ENCODE measurements at places on chromosomes 2 and 18.

GRCh38 chr2:43006834-43007543, 214.6 kb upstream of the HAAO start:
- no peak for ATAC-seq

DNA sequence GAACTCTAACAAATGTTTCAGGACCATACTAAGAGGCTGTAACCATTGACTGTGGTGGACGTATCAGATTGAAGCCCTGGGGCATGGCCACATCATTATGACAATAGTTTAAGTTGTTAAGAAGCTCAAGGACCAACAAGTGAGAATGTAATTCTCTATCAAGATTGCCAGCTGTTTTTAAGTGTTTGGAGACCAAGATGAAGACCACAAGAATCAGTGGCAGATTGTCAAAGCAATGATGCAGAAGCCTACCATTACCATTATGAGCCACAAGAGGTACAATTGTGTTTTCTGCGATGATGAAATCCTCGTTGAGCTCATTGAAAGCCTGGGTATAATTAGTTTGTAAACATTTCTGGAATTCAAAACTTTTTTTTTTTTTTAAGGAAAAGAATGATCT, 261.1 kb upstream of the ZEB2 start:
- ATAC-seq, result no peak

- ATAC-seq, result no peak
These were observed 35.0 kb upstream of the EVA1A start for GRCh38 chr2:75595541-75596395.

GRCh38 chr18:50154420-50154819, 40.5 kb downstream of the MYO5B start:
- ATAC-seq, result no peak

DNA sequence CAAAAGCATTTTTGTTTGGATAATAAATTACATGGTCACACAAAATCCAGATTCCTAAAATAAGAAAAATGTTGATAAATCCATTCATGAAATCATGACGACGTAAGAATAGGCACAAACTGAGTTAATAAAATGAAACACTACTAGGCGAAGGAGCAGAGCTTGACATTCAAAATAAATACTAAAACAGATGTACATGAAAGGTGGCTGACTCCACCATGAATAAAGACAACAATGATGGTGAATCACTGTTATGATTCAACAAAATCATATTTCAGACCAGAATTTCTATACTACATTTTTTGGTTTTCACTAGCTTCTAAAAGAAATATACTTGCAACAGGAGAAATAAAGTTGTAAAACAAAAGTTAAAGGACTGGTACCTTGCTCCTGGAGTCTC, 122.0 kb upstream of the RNU4ATAC start:
- ATAC-seq, result no peak

GRCh38 chr2:171180229-171180930, 19.7 kb upstream of the TLK1 start:
- ATAC-seq, result peak; percentile 48

- no peak for ATAC-seq
These were observed 22.2 kb downstream of the SKA1 start for GRCh38 chr18:50397023-50397422.

- no peak for ATAC-seq
These were observed 2.6 kb downstream of the CNPPD1 start for GRCh38 chr2:219174146-219174545.

GRCh38 chr18:48061781-48062570, 131.5 kb upstream of the SMAD2 start:
- ATAC-seq, result no peak

GRCh38 chr2:74856004-74856578, 22.2 kb downstream of the HK2 start:
- ATAC-seq, result no peak

DNA sequence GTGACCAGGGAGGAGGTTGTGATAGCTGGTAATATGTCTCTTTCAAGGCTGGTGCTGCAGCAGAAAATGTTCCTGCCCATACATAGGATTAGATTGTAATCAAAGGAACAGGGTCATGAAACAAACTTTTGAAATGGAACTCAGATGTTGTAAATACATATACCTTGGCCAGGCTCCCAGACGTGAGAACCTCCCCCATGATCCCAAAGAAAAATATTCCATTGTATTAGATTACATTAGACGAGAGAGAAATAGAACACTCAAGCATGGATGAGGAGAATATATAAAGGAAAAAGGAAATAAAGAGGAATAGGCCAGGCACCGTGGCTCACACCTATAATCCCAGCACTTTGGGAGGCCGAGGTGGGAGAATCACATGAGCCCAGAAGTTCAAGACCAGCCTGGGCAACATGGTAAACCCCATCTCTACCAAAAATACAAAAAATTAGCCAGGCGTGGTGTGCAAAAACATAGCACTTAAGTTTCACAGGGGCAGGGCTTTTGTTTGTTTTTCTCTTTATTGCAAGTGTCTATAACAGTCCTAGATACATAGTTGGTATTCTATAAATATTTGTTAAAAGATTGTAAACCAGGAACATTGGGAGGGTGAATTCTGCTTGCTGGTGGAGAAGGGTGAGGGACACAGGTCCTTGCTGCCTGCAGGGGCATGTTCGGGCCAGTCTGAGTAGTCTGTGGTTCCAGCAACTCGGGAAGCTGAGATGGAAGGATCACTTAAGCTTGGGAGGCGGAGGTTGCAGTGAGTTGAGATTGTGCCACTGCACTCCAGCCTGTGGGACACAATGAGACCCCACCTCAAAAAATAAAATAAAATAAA, 52.8 kb downstream of the RPL37A start:
- ATAC-seq, result no peak

DNA sequence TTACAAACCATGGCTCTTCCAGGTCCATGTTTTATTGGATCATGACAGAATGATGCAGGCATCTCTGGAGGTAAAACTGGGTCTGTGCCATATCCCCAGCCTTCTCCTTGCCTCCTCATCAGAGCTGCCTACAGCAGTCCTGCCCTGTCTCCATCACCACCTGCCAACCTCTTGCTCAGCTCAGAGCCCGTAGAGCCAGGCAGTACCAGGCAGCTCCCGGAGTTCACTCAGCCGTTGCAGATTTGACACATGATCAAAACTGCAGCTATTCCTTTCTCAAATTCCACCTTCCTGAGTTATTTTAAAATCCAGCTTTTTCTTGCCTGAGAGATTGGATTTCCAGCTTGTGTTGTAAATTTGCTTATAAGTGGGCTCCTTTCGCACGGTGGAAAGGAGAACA, 218.2 kb upstream of the CELF4 start:
- ATAC-seq, result no peak

GRCh38 chr2:236600892-236601291, 31.3 kb downstream of the ACKR3 start:
- ATAC-seq, result no peak

- ATAC-seq, result no peak
These were observed 353.2 kb upstream of the CWC22 start for GRCh38 chr2:180360283-180360618.

- no peak for ATAC-seq
These were observed 1364.9 kb upstream of the NRXN1 start for GRCh38 chr2:52396836-52397235.

DNA sequence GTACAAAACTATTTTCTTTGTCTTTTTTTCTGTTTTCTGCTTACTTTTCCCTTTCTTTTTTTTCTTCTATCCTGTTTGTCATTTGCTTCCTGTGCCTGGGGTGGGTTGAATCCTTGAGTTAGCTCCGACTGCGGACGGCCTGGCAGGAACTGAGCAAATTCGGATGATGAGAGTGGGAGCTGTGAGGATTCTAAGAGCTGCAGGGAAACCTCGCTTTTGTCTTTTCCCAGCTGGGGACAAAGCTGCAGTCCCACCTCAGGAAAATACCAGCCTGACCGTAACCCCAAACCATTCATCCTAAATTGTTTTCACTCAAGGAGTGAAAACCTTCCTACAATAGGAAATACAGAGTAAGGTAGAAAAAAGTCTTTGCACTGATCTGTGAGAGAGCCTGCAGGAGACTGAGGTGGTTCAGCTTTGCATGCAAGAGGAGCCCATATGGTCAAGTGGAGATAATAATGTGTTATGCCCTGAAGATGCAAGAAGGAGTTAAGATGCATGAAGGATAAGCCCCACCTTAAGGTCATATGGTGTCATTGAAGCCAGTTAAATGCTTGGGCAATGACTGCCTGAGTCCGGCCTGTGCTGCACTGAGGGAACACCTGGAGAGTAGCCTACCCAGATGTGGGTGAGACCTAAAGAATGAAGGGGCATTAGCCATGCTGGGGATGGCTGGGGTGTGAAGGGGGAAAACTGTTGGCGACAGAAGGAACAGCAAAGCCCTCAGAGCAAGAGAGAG, 31.7 kb upstream of the ARL4C start:
- ATAC-seq, result no peak

GRCh38 chr2:166148500-166149400, 20.9 kb upstream of the SCN1A start:
- no peak for ATAC-seq

GRCh38 chr2:40740419-40740818, 288.5 kb upstream of the SLC8A1 start:
- no peak for ATAC-seq

DNA sequence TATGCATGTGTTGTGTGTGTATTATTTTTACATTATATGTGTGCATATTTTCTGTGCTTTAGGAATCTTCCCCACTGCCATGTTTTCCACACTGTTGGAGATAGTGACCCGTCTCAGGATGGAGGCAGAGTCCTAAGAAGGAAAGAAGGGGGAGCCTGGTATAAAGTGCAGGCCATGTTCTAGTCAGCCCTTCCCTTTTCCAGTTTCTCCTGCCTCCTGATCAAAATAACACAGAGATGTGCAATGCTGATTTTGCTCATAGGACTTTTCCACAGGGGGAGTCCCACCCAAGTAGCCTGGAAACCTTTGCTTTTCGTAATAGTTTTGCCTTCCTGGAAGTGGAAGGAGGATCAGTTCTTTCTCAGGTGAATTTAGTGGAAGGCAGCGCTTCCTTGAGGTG, 72.8 kb upstream of the FAM237A start:
- ATAC-seq, result no peak

DNA sequence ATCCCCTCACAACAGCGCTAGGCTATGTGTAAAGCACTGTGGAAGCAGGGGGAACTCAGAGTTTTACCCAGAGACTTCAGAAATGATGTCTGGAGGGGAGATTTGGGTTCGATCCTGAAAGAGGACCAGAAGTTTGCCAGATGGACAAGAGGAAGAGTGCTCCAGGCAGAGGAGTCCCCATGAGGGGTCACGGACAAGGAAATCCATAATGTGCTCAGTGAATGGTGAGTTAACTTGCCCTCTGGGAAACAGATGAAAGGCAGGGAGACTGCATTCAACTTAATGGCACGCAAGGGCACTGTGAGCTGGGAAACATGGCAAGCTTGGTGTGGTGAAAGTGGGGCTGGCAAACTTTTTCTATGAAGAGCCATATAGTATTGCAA, 6.0 kb upstream of the ASAP2 start:
- no peak for ATAC-seq

GRCh38 chr2:223759569-223760430, 77.6 kb downstream of the AP1S3 start:
- no peak for ATAC-seq

GRCh38 chr2:195489101-195489500, 167.9 kb upstream of the SLC39A10 start:
- no peak for ATAC-seq

DNA sequence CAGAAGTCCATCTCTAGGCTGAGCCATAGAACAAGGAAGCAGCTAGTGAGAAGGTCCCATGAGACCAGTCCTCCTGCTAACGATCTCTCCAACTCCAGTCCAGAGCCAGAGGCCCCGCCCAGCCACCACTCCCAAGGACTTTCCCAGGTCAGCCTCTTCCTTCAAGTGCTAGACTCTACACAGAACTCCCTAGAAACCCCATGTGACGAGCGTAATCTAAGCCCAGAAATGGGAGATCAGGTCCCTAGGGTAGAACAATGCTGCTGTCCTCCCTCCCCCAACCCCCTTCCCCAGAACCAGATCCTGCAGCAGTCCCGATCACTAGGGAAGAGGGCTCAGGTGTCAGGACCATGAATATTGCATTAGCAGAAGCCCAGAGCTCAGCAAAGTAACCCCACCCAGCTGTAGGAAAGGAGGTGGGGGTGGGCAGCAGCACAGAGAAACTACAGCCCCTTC, 6.9 kb downstream of the DCTN1 start:
- no peak for ATAC-seq

GRCh38 chr2:196961889-196962288, 35.4 kb upstream of the PGAP1 start:
- ATAC-seq, result peak; percentile 66

DNA sequence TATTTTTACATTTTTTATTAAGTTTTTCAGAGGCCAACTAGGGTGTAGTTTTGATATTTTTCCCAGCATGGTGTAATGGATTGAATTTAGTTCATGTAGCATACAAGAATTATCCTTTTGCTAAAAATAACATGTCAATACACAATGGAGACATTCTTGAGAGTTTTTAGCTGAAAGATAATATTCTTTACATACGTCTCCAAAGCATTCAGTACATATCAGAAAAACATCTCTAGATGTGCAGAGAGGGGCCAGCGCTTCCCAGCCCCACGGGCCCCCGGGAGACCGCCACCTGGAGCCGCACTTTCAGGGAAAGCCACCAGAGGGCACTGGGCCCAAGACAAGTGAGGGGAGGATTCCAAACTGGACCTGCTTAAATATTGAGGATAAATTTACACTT, 499.4 kb downstream of the GALR1 start:
- ATAC-seq, result no peak

DNA sequence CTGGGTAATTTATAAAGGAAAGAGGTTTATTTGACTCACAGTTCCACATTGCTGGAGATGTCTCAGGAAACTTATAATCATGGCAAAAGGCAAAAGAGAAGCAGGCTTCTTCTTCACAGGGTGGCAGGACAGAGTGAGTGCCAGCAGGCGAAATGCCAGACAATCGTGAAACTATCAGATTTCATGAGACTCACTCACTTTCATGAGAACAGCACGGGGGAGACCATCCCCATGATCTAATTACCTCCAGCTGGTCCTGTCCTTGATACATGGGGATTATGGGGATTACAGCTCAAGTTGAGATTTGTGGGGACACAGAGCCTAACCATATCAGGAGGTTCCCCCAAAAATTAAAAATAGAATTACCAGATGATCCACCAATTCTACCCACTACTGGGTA, 675.5 kb upstream of the SLC8A1 start:
- no peak for ATAC-seq

GRCh38 chr2:52395912-52396311, 1364.0 kb upstream of the NRXN1 start:
- no peak for ATAC-seq

- ATAC-seq, result no peak
These were observed 450.7 kb downstream of the TNS1 start for GRCh38 chr2:217552081-217552480.

DNA sequence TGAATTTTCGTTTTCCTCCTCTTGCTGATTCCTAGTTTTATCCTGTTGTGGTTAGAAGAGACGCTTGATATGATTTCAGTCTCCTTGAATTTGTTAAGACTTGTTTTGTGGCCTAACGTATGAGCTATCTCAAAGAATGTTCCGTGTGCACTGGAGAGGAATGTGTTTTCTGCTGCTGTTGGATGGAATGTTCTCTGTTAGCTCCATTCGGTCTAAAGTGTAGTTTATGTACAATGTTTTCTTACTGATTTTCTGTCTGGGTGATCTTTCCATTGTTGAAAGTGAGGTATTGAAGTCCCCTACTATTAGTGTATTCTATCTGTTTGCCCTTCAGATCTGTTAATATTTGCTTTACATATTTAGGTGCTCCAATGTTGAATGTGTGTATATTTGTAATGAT, 25.9 kb downstream of the COLEC11 start:
- no peak for ATAC-seq

Data from activated CD4-positive, CD25-positive, alpha-beta regulatory T cell treated with anti-CD3 and anti-CD28 coated beads, Interleukin-2, amount 50 U/mL, for 24 hours (primary cell).